SJSA1 (cell line): ENCODE measurements at places on chromosomes 7 and 10. TPM values are rescaled to one million over a fixed set of nuclear protein-coding genes. Genes with fewer than 3 reads are reported as not detected.

DNA sequence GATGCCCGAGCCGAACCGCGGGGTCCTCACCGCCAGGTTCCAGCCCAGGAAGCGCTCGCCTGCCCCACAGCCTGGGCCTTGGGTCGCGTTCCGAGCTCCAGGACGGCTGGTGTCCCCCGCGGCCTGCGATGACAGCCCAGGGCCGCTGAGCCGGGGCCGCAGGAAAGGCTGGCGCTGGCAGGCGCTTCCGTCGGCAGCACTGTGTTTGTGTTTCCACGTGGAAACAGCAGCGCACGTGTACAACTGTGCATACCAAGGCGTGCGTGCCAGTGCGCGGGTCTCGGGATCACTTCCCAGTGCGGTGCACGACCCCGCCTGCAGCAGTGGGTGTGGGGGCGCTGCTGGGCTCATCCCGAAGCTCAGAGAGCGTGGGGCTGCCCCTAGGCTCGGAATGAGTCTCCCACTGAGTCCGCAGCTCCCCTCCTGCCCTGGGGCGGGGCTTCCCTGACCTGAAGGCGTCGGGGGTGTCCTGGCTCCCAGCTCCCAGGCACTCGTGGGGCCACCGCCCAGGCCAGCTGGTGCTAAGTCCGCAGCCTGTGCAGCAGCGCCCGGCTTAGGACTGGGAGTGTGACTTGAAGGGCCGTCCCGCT, 17.2 kb downstream of the AP5Z1 start:
- H3K27me3 ChIP-seq = no peaks in the 10 kb centered on the region
- H3K27ac ChIP-seq = no peak overlapping the region
- peaks cover 53% of the 10 kb centered on the region for H3K36me3 ChIP-seq
- H3K4me3 ChIP-seq = no peak overlapping the region
- DNase-seq = no peak
- no peaks in the 10 kb centered on the region for H3K4me1 ChIP-seq

DNA sequence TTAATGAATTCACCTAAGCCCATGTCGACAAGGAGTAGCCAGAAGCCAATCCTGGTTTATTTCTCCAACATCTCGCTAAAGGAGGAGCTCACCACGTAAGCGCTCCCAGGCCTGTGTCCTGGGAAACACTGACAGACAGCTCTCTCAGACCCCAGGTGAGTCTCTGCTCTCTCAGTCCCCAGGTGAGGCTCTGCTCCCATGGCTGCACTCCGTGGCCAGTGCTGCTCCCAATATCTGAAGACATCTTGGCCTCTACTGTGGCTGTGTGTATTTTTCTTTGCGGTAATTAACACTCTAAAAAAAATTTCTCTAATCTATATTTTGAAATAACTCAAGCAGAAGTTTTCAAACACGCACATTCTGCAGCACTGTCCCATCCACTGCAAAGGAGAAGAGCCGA, 564.5 kb downstream of the PTPRN2 start:
- no peak overlapping the region for H3K27ac ChIP-seq
- H3K4me1 ChIP-seq = no peaks in the 10 kb centered on the region
- no peak overlapping the region for H3K4me3 ChIP-seq
- no peak for DNase-seq
- no peaks in the 10 kb centered on the region for H3K27me3 ChIP-seq
- no peaks in the 10 kb centered on the region for H3K36me3 ChIP-seq

GRCh38 chr7:39446546-39446945, 119.7 kb upstream of the YAE1 start:
- no peaks in the 10 kb centered on the region for H3K27me3 ChIP-seq
- no peak overlapping the region for H3K4me3 ChIP-seq
- H3K27ac ChIP-seq = no peak overlapping the region
- no peaks in the 10 kb centered on the region for H3K36me3 ChIP-seq
- DNase-seq = no peak

GRCh38 chr7:94594882-94595281, 61.1 kb downstream of the SGCE start:
- DNase-seq = no peak
- no peaks in the 10 kb centered on the region for H3K27me3 ChIP-seq
- H3K27ac ChIP-seq = no peak overlapping the region
- H3K36me3 ChIP-seq = peaks cover 20% of the 10 kb centered on the region; the same call in 1 of the 2 replicates

ARHGEF35 gene
- 0.53 TPM in 1 of 2 replicates, not detected in the other for total RNA-seq

DPYSL4 gene
- total RNA-seq = 1.3 TPM in 1 of 2 replicates, not detected in the other

TMEM236 gene
- 0.08 TPM in 1 of 2 replicates, not detected in the other for total RNA-seq
